ENCODE measurements at places on chromosomes 5 and 9.

DNA sequence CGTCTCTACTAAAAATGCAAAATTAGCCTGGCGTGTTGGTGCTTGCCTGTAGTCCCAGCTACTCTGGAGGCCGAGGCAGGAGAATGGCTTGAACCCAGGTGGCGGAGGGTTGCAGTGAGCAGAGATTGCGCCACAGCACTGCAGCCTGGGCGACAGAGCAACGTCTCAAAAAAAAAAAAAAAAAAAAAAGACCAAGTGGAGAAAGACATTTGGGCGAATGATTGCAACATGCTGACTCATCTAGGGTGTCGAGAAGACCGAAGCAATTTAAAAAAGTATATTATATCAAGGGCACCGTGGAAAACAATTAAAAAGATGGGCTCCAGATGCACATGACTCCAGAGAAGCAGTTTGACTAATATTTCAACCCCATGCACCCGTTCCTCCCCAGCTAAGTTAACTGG is 9.2 kb downstream of the KLF4 start:
- DNase-seq: no peak

- DNase-seq: no peak
Observed at GRCh38 chr5:169838688-169839087, 141.6 kb downstream of the INSYN2B start.

DNA sequence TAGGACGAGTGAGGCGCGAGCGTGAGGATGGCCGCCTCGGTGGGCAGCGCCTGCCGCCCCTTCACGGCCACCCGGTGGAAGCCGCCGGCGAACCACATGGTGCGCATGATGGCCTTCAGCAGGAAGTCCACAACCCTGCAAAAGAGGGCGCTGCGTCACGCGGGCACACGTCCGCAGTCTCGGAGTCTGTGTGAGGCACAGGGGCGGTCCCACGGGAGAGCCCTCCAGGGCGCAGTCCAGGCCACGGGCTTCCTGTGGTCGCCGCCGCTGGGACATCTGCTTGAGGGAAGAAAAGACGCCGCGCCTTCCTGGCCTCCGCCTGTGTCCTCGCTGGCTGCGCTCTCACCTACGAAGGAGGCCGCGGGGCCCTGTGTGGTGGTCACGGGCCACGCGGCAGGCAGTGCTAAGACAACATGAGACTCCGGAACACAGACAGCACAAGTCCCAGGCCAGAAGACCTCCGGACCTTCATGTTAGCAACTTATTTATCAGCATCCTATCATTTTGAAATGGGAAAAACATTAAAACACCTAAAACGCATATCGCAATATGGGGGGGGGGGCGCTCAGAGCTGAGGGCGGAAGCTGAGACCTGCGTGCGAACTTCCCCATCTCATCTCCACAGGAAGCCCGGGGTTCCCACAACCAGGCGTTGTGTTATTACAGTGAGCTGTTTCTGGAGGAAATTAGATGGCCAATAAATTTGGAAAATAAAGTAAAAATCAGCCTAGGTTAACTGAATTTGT is 28.8 kb downstream of the LPCAT1 start:
- no peak for DNase-seq

DNA sequence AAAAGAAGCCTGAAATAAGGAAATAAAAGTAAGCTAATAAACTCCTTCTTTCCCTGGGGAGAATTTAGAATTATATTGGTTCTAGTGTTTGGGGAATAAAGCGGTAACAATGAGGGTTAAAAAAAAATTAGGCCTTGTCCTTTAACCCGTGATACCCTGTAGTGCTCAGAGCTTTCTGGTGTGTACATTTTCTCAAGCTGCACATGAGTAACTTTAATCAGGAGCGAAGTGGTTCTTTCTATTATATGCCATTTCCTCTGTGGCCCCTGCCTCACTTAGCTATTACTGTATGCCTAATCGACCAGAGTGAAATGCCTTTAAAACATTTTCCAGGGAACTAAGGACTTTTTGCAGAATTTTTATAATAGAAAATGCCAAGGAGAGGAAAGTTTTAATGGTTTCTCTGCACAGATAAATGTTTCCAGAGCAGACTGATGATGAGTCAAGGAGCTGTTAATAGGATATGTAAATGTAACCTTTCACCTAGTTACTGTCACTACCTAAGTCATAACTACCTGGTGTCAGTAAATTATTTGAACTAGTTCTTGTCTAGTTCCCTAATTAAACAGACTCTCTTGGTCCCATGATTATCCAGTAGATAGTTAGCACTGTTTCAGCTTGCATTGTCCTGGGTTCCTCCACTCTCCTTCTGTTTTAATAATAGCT is 7.6 kb downstream of the PAM start:
- no peak for DNase-seq

DNA sequence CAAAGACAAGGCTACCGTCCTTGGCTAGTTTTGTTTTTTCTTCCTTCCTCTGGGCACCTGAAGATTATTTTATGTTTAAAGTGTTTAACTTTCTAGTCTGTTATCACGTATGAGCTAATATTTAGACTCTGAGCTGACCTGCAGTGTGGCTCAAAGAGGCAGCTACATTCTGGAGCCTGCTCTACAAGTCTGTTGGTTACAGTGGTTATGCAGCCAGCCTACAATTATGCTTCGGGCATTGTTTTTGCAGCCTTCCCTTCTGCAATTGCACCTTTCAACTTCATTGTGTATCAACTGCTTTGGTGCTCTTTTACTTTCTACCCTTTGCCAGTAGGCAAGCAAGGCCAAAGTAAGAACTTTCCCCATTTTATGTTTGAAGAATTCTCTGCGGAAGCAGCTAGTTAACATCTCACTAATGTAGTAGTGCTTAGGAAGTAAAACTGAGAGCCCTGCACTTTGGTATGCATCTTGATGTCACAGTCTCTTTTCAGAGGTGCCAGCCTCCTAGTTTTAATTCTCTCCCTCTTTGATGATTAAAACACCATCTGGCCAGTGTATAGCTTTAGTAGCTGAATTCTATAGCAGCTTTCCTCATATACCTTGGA is 322.1 kb downstream of the FAM170A start:
- no peak for DNase-seq

- DNase-seq: no peak
Observed at GRCh38 chr5:76607353-76607871, 15.8 kb downstream of the F2RL2 start.

DNA sequence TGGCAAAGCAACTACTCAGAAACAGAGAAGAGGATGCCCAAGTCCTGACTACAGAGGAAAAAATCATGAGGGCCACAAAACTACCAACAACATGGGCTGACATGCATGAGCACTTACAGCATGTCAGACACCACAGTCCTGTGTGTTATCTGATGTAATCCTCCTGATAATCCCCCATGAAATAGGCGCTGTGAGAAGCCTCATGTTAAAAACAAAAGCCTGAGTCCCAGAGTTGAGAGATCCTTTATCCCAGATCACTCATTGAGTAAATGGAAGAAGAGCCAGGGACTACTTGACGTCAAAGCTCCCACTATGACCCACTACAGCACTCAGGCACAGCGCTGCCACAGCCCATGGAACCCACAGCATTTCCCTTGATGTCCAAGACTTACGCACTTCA is 7.2 kb upstream of the SPOCK1 start:
- no peak for DNase-seq

DNA sequence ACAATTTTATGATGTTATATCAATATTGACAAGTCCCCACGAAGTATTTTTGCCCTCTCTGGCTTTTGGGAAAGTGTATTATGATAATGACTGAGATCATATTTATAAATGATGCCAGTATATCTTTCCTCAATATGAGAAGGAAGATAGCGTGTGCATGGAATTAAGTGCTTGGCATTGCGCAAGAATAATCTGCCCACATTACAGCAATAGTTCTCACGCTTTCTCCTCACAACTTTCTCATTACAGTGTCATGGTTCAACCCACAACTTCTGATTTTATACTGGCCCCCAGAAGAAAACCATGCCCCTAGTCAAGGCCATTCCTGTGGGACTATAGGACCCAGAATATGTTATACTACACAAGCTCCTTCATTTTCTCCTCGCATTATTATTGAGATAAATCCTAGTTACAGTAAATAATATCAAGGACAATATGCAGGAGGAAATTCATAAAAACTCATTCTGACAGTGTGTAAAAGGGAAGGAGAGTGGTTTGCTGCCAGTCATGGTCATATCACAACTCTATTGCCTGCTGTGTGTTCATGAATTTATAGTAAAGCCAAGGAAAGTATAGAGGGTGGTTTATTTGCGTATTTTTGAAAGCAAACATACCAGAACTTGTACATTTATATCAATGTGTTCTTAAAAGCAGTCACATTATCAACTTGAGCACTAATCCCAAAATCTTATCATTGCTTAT is 114.1 kb downstream of the PIK3R1 start:
- DNase-seq: no peak

DNA sequence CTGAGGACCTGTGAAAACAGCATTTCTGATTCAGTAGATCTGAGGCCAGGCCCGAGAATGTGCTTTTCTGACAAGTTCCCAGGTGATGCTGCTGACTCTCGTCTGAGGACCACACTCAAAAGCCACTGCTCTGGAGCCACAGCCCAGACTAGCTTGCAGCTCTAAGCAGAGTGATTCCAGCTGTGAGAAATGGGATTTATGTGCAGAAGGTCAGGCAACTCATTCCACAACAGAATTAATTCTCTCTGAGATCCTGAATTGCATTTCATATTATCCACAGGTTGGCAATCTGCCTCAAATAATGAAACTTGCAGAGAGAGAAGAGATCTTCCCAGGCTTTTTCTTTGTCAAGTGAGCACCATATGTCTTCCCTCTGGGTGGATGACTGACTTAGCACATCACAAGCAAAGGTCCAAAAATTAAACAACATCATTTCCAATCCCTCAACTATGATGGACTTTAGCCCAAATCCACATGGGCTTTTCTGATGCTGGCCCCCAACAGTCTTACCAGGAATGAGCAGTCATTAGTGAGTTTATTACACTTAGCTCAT is 140.2 kb downstream of the ALDH1A1 start:
- no peak for DNase-seq

DNA sequence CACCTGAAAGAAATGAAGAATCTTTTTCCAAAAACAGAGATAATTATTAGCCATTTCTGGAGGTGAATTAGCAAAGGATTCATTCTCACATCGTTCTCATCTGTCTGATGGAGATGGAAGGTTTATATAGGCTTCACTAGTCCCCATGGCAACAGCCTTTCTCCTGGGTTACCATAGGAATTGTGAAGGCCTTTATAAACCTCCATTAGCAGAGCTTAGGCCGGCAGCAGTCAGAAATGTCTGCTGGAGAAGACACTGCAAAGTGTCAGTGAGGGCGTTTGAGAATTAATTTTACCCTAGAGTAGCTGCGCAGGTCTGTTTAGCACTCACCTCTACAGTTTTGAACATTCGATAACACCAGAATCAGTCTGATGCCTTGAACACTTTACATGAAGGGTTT is 290.4 kb upstream of the NR4A3 start:
- no peak for DNase-seq

- no peak for DNase-seq
Observed at GRCh38 chr9:134902936-134903335, 14.8 kb downstream of the FCN1 start.

- DNase-seq: no peak
Observed at GRCh38 chr9:38677660-38678303, 42.2 kb downstream of the FAM240B start.

Data from DMS79 (cell line).